ENCODE measurements at places on chromosomes 6 and 20.
A peak's percentile ranks its signal among the peaks of the same experiment; 100 is the strongest.

GRCh38 chr6:38797391-38797790 lies 82.3 kb downstream of the DNAH8 start:
- no peak for DNase-seq

DNA sequence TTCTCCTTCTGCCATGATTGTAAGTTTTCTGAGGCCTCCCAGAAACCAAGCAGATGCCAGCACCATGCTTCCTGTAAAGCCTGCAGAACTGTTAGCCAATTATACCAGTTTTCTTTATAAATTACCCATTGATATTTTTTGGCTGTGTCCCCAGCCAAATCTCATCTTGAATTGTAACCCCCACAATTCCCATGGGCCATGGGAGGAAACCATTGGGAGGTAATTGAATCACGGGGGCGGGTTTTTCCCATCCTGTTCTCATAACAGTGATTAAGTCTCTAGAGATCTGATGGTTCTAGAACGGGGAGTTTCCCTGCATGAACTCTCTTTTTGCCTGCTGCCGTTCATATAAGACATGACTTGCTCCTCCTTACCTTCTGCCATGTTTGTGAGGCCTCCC lies 788.5 kb downstream of the C6orf118 start:
- DNase-seq = no peak

- DNase-seq = no peak
These were observed 398.8 kb downstream of the ESR1 start for GRCh38 chr6:152206072-152206818.

GRCh38 chr6:100617633-100618350 lies 153.1 kb upstream of the SIM1 start:
- DNase-seq = no peak

- DNase-seq = no peak
These were observed 119.2 kb upstream of the SASH1 start for GRCh38 chr6:148223424-148223842.

GRCh38 chr6:117270055-117270842 lies 4.9 kb downstream of the VGLL2 start:
- no peak for DNase-seq

DNA sequence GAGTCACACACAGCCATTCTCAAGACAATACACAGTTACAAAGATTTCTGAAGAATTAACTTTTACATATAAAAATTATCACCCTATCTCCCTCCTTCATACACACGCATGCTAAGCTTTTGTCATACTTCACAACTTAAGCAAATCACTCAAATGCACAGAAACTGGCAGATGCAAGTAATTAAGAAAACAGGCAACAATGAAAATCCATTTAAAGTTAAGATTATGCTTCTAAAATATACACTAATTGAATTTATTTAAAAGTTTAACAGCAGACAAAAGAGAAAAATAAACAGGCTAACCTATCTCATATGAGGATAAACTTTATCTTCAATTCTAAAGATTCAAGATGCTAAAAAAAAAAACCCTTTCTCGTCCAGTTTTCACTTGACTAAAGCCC lies 68.4 kb downstream of the DST start:
- no peak for DNase-seq

DNA sequence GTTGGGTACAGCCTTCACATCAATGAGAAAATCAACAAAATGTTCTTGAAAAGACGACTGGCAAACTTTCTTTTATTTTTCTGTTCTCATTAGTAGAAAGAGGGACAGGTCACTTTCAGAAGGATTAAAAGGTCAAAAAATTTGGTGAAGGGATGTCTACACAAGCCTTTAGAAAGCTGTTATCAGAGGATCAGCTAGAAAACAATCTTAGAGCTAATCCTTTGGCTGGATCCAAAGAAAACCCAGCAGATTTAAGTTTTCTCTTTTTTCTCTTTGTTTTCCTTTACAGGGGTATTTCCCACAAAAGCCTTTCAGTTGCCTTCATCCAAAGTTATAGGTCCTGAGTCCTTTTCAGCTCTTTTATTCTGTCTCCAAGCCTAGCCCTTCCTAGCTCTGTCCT lies 57.3 kb upstream of the EDN1 start:
- DNase-seq = no peak

- no peak for DNase-seq
These were observed 84.0 kb upstream of the ZNF217 start for GRCh38 chr20:53677447-53678314.

- no peak for DNase-seq
These were observed 28.3 kb downstream of the PREX1 start for GRCh38 chr20:48799328-48800105.

GRCh38 chr6:50864601-50865000 lies 45.9 kb downstream of the TFAP2B start:
- no peak for DNase-seq

GRCh38 chr6:144416244-144416643 lies 131.1 kb downstream of the UTRN start:
- no peak for DNase-seq

- DNase-seq = no peak
These were observed 5.3 kb downstream of the POPDC3 start for GRCh38 chr6:105174512-105174911.

GRCh38 chr6:25596928-25597818 lies 54.8 kb upstream of the SCGN start:
- no peak for DNase-seq

- no peak for DNase-seq
These were observed 14.3 kb downstream of the THEMIS start for GRCh38 chr6:127886603-127887002.

DNA sequence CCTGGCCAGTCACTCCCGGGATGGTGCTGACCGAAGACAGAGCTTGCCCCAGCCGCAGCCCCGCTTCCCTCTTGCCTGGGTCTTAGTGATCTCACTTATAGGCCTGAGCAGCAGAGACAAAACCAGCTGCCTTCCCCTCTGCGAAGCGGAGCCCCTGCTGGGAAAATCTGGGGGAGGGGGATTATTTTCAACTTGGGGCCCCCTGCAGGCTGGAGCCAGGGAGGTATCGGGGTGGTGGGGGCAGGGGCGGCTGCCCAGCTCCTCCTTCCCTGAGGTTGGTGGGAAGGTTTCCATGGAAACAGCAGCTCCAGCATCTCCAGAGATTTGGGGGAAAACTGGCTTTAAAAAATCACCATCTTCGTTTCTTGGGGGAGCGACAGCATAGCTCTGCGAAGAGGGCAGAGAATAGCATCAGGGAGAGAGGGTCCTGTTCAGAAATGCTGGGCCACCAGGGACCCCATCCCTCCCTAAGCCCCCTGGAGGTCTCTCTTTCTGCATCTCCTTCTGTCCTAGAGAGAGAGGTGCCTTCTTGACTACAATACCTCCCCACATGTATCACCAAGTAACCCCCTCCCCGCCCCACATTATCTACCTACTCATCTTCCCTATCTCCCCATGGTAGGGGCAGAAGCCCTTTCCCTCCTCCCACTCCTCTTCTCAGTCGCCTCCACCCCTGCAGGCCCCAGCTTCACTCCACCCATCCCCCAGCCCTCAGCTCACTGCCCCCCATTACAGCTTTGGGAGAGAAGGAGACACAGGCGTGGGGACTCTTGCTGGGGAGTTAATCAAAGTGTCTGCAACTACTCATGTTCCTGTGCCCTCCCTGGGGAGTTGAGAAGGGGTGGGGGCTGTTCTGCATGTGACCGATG lies 88.4 kb upstream of the CCDC167 start:
- no peak for DNase-seq

- no peak for DNase-seq
These were observed 62.7 kb upstream of the SLC2A12 start for GRCh38 chr6:134114918-134115714.

- no peak for DNase-seq
These were observed 50.5 kb upstream of the PIM1 start for GRCh38 chr6:37119387-37119886.

- no peak for DNase-seq
These were observed 13.4 kb downstream of the COL9A3 start for GRCh38 chr20:62830251-62830650.

- DNase-seq = no peak
These were observed 54.8 kb upstream of the EDN1 start for GRCh38 chr6:12235341-12235740.

DNA sequence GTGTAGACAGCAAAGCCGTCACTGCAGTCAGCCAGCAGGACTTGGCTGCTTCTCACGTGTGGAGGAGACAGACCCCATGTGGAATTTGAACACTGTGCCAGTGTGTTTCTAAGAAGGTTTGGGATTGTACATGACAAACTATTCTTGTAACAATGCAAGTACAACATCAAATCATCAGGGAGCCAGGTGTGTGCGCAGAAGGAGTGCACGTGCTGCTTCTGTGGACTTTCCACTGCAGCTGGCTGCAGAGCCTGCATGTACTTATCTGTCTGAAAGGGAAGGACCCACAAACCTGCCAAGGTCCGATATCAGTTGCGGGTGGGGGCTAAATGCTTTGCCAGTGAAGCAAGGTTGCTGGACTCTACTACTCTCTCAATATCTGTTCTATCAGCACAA lies 211.6 kb downstream of the WDR27 start:
- no peak for DNase-seq

DNA sequence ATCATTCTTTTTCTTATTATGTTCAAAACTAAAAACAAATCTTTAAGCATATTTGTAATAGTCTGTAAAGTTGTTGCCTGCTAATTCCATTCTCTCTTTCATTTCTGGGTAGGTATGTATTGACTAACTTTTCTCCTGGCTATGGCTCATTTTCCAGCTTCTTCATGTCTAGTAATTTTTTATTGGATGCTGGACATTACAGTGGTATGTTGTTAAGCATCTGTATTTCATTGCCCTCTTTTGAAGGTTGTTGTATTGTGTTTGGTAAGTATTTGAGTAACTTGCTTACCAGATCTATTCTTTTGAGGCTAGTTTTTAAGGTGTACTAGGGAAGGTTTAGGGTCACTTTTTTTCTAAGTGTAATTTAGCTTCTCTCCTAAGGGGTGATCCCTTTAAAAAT lies 230.9 kb downstream of the TTLL2 start:
- no peak for DNase-seq

GRCh38 chr6:31652925-31653724 lies 664 bp upstream of the BAG6 start:
- peak; percentile 65 for DNase-seq

- no peak for DNase-seq
These were observed 15.2 kb upstream of the TAGAP start for GRCh38 chr6:159059885-159060506.

- no peak for DNase-seq
These were observed 215.3 kb upstream of the KCNQ5 start for GRCh38 chr6:72406517-72406916.

GRCh38 chr20:53215166-53215565 lies 243.0 kb downstream of the TSHZ2 start:
- DNase-seq = no peak

GRCh38 chr6:125802943-125803377 lies 12.2 kb downstream of the NCOA7 start:
- no peak for DNase-seq

DNA sequence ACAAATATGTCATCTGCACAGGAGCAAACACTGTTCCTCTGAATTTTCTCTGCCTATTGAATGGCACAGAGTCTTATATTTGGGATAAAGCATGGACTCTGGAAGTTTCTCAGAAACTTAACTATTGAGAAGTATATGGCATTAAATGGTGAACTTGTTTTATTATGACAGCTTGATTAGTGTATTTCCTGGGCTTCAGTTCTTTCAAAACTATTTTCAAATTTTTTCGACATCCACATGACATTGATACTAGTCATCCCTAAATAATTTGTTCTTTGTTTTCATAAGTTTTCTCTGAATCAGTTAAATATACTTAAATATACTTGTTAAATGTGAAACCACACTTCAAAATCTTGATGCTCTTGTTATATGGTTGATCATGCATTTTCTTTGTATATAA lies 144.0 kb upstream of the TSHZ2 start:
- no peak for DNase-seq

- DNase-seq = no peak
These were observed 87.1 kb downstream of the TMEM242 start for GRCh38 chr6:157236040-157236725.

- DNase-seq = no peak
These were observed 146.0 kb upstream of the BEND6 start for GRCh38 chr6:56808871-56809359.

- DNase-seq = no peak
These were observed 56.3 kb upstream of the TULP1 start for GRCh38 chr6:35569011-35569461.

DNA sequence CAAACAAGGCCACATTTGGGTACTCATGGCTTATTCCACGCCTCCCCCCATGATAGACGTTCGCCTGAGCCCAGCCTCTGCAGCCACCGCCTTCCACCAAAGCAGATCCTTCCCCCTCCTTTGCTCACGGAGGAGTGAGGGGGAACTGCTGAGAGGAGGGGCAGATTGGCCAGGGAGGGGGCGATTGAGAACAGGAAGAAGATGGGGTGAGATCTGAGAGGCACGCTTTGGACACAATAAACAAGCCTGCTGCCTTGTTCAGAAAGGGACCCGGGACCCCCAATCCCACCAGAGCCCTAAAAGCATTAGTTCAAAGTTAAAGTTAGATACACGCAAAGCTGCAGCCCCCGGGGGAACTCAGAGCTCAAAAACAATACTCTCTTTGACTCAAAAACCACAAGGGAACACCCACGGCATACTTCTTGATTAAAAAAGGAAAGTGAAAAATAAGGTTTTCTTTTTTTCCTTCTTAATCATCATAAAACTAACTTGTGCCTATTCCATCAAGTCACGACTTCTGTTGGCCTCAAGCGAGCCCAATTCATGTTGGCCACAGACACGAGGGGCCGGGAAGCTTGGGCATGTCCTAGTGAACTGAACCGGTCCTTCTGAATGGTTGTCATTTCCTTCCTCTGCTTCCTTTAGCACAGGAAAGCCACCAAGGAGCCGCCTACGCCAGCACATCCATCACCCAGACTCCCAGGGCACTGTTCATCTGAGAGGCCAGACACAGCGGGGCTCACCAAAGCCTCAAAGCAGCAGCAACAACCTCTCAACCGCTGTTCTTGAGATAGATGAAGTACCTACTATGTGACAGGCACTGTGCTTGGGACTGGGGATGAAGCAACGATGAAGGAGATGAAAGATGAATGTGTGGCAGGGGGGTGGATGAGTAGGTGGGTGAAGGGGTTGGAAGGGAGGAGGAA lies 44.7 kb downstream of the NFATC2 start:
- DNase-seq = no peak

DNA sequence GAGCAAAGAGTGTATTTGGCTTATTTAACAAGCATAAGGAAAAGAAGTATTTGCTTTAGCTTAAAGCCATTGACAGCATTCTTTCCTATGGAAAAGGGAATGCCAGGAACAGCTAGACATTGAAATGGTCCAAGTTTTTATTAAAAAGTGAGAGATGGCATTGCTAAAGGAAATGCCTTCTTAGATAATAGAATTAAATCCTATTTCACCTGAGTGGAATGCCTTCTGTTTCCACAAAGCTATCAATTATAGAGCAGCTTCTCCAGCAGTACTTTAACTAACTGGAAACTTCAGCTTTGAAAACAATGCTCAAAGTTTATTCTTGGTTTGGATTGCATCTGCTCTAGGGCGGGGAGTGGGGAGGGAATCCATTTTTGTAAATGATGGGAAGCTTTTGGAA lies 85.1 kb upstream of the CNKSR3 start:
- no peak for DNase-seq

- DNase-seq = no peak
These were observed 68.7 kb downstream of the COL19A1 start for GRCh38 chr6:69935079-69935478.
